ENCODE measurements at places on chromosomes 7 and 10. TPM values are rescaled to one million over a fixed set of nuclear protein-coding genes. Genes with fewer than 3 reads are reported as not detected.

- no peak for DNase-seq
Measured at GRCh38 chr10:14724931-14725330, 49.8 kb downstream of the FAM107B start.

DNA sequence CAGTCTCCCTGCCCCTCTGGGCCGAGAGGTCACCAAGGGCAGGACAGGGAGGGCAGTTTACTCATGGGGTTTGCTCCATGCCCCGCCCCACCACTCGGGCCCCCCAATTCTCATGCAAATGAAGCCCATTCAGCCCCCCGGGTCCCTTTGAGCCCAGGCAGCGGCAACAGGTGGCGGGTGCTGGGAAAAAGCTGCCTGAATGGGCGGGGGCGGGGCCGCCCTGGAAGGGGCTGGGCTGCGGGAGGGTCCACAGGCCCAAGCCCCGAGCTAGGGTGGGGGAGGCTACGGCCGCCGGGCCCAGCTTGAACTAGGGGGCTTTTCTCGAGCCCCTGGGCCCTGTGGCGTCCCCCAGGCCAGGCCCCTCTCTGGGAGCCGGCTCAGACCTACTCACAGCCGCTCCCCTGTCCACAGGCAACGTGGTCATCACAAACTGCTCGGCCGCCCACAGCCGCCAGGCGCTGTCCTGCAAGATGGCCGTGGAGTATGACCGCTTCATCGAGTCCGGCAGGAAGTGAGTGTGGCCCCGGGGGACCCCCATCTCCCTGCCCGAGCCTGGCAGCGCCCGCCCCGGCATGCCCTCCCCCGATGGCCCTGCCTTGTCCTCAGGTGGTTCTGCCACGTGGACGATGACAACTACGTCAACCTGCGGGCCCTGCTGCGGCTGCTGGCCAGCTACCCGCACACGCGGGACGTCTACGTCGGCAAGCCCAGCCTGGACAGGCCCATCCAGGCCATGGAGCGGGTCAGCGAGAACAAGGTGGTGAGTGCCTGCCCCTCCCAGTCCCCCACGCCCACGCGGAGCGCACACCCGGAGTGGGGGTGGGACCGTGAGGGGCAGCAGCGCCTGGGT lies 5.5 kb downstream of the LFNG start:
- DNase-seq = no peak

DNA sequence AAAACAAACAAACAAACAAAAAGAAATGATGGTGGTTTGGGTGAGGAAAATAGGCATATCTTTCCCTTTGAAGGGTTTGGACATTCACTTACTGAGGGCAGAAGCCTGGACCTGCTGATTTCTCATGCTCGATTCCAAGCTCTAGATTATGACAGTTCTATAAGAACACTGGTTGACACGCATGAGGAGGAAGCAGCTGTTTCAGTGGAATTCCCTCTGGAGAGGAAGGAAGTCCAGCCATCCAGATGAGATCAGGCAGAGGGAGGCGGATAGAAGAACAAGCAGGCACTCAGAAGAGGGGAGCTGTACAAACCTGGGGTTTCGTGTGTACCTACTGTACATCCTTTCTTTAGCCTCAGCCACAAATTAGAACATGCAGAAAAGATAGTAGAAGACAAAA lies 691.9 kb downstream of the INHBA start:
- DNase-seq = no peak

GRCh38 chr10:72612203-72612826 lies 13.6 kb downstream of the MICU1 start:
- no peak for DNase-seq

- DNase-seq = no peak
Measured at GRCh38 chr7:1136841-1137516, 23.0 kb downstream of the ZFAND2A start.

- no peak for DNase-seq
Measured at GRCh38 chr7:151249034-151249731, 689 bp upstream of the SMARCD3 start.

Gene AGR3
- not detected for total RNA-seq

Gene SHTN1
- 0.43 TPM for total RNA-seq

Gene SFXN4
- 12.5 TPM for total RNA-seq

Gene DKK1
- not detected for total RNA-seq

Data from naive thymus-derived CD4-positive, alpha-beta T cell (primary cell).